DMS79 (cell line): ENCODE measurements at places on chromosomes 1 and 21.
A peak's percentile ranks its signal among the peaks of the same experiment; 100 is the strongest.

DNA sequence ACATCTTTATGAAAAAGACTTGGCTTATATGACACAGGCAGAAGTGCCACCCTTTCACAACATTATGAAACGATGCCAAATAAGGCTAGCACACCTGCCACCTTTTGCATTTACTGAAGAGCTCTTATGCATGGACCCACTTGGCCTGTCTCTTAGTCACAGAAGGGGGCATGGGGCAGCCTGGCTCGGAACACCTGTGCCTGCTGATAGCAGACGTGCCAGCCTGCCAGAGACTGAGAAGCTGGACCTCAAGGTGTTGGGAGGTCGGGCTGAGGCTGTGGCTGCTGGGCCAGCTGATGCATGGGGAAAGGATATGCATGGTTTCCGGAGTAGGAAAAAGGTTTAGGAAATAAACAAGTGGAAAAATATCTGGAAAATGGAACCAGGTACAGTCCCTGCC is 21.5 kb downstream of the RCAN1 start:
- peak; percentile 96 for DNase-seq

DNA sequence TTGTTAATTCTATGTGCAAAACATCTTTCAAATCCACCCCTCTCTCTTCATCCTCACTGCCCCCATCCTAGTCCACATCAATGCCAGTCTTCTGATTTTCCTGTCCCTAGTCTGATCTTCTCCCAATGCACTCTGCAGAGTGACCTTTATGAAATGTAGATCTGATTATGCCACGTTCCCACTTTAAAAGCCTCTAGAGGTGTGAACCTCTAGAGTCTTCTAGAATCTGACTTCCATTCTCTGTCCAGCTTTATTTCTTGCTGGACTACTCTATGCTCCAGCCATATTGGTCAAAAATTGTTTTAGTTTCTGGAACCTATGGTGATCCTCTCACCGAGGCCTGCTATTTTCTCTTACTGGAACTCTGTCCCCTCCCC is 32.5 kb downstream of the ZNF648 start:
- DNase-seq = no peak

DNA sequence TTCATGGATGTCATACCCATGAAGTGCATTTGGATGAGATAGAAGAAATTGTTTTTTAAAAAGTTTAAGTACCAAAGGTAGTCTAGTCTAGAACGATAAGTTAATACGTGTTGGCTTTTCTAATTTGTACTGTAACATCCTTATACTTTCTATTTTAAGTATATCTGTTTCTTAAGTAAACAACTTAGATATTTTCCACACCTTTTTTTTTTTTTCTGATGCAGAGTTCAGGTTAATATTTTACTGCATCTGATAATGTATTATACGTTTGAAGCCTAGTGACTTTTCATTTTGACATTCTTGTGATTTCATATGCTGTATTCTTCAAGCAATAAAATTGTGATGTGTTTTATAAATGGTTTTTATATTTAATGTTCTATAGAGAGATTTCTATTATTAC is 16.5 kb downstream of the DR1 start:
- DNase-seq = no peak

- peak; percentile 16 for DNase-seq
Measured at GRCh38 chr1:200741551-200742207, 3.0 kb downstream of the CAMSAP2 start.

GRCh38 chr1:31643976-31644559 is 608 bp downstream of the PEF1 start:
- DNase-seq = no peak

- DNase-seq = peak; percentile 70
Measured at GRCh38 chr1:245807954-245808719, 653.4 kb downstream of the KIF26B start.

DNA sequence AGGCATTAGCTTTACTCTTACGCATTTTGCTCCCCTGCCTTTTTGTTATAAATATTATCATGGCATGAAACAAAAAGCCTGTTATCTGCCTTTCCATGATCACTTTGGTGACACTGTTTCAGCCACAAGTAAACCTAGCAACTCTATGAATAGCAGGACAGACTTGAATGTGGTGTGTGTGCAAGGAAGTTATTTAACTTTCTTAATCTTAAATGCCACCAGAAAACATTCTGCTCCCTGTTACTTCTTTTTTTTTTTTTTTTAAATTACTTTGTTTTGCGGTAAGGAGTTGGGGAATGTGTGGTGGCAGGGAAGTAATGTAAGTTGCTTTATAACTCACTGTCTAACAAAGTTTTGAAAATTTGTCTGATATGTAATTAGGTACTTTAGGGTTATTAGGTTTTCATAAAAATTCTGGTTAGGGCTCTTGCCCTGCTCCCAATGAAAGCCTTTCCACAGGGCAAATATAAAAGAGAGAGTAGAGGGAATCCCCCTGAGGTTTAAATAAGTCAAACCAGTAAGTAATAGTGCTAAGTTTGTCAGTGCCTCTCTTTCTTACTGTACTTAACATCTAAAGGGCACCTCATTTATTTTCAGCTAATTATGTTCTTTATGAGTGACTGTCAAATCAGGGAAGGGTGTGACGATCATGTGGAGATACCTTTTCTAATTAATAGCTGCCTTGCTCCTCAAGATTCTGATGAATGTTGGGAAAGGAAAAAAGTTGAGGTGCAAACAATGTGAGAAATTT is 39.5 kb downstream of the RASAL2 start:
- DNase-seq = no peak

DNA sequence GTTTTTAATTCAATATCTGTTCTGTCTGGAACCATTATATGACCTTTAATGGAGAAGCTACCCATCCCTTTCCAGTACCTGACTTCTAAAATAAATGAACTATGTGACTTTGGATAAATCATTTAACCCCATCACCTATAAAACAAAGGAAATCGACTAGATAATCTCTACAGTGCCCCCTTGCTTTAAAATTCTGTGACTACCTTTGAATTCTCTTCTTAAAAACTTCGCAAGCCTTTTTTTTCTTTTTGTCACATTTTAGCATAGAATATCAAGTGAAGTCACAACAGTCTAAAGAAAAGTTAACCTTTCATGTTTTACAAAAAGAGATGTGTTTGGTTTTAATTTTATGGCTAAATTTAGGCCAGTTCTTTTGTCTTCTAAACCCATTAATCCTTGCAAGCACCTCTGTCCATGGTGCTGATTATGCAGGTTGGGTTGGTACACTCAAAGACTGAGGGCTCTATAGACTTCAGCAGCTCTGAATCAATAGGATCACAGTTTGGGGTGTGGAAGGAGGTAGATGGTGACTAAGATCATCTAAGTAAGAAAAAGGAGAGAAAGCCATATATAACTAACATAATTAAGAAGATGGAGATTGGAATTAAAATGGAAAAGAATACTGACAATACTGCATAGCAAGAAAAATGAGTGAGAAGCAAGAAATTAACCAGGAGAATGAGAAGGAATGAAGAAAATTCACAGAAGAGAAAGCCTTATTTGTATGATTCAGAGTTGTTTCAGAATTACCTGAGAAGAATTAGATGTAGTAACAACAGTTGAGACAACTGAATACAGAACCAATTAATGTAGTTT is 59.2 kb downstream of the TBX15 start:
- DNase-seq = no peak

- no peak for DNase-seq
Measured at GRCh38 chr1:94579876-94580294, 38.3 kb upstream of the F3 start.

GRCh38 chr1:46594063-46594462 is 10.0 kb downstream of the MKNK1 start:
- DNase-seq = no peak

DNA sequence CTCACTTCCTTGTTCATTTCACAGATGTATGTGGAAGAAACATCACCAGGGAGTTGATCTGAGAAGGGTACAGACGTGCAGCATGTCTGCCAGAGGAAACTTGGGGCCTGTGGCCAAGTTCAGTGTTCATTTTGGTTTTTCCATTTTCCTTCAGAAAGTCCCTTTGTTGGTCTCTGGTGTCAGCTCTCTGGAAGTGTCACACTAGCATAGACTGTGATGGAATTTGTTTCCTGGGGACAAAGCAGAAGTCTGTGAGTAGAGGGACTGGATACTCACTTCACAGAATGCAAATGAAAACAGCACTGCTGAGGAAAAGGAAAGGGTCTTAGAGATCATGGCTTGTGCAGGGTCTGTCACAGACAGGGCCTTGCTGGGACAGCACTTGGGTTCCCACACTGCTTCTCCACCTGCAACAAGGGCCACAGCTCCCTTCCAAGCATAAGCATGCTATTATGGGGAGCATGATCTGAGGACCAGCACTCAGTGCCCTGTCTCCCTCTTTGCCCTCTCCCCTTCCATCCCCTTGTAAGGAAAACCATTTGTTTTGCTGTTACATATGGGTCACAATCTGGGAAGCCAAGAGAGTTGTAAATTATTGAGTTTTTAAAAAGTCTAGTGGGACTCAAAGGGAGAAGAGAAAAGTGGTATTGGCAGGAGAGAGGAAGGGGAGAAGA is 31.4 kb upstream of the CD84 start:
- DNase-seq = no peak

- peak; percentile 51 for DNase-seq
Measured at GRCh38 chr1:154328318-154329151, 3.2 kb downstream of the ATP8B2 start.

- DNase-seq = no peak
Measured at GRCh38 chr1:197390856-197391255, 122.8 kb downstream of the CRB1 start.

- no peak for DNase-seq
Measured at GRCh38 chr21:31176080-31176551, 137.8 kb upstream of the KRTAP19-8 start.

GRCh38 chr1:118589238-118589846 is 398.8 kb downstream of the TBX15 start:
- DNase-seq = no peak

DNA sequence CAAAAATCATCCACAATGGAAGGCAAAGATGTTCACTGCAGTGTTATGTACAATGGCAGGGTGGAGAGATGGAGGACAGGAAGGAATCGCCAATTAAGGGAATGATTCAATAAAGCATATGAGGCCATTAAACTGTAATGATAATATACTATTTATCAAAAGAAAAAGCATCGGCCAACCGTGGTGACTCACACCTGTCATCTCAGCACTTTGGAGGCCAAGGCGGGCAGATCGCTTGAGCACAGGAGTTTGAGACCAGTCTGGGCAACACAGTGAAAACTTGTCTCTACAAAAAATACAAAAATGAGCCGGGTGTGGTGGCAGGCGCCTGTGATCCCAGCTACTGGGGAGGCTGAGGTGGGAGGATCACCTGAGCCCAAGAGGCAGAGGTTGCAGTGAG is 89.1 kb downstream of the SSBP3 start:
- DNase-seq = no peak

GRCh38 chr1:200738949-200739651 is 407 bp downstream of the CAMSAP2 start:
- DNase-seq = peak; percentile 38

- DNase-seq = no peak
Measured at GRCh38 chr1:55059302-55060132, 20.2 kb downstream of the PCSK9 start.

DNA sequence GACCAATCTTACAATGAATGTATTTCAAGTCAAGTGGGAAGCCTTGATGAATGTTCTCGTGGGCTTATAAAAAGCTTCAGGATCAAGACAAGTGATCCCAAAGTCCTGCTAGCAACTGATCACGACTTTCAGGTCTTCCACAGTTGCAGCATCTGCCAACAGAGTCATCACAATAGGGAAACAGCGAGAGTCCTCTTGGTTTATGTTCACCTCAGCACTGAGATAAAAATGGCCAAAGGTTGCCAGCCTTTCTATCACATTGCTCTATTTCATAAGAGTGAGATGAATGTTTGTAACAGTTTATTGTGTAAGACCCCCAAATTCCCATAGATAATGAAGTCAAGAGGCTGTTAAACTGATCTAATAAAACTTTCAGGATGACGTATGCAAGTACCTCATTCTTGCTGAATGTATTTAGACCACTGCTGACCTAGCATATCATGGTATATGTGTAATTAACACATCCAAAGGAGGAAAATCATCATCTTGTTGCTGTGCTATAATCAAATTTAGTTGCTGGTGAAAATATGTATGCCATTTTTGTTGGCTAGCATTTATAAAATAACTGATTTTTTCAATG is 150.6 kb downstream of the TGFBR3 start:
- DNase-seq = no peak

GRCh38 chr1:173201969-173202368 is 5.2 kb downstream of the TNFSF4 start:
- no peak for DNase-seq

DNA sequence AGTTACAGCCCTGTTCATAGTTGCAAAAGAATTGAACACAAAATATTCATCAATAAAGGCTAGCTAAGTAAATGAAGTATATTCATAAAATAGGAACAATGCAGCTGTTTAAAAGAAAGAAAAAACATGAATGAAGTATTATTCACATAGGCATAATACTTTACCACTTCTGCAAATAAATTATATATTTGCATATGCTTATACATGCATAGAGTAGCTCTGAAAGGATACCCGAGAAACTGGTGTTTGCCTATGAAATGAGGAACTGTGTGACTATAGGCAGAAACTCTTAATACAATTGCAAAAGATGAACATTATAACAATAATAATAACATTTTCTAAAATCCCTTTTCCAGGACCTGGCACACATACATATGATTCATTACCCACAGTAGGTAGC is 385.9 kb downstream of the DSCAM start:
- no peak for DNase-seq

DNA sequence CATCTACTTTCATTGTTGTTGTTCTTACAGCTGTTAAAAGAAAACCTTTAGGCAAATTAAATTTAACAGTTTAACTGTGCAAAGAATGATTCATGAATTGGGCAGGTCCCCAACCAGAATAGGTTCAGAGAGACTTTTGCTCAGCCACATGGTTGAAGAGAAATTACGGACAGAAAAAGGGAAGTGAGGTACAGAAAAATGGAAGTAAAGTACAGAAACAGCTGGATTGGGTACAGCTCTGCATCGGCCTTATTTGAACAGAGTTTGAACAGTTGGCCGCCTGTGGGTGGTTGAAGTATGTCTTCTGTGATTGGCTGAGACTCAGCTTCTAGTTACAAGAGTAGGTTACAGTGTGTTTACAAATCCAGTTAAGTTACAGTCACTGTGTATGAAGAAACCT is 210.1 kb downstream of the FGGY start:
- no peak for DNase-seq

DNA sequence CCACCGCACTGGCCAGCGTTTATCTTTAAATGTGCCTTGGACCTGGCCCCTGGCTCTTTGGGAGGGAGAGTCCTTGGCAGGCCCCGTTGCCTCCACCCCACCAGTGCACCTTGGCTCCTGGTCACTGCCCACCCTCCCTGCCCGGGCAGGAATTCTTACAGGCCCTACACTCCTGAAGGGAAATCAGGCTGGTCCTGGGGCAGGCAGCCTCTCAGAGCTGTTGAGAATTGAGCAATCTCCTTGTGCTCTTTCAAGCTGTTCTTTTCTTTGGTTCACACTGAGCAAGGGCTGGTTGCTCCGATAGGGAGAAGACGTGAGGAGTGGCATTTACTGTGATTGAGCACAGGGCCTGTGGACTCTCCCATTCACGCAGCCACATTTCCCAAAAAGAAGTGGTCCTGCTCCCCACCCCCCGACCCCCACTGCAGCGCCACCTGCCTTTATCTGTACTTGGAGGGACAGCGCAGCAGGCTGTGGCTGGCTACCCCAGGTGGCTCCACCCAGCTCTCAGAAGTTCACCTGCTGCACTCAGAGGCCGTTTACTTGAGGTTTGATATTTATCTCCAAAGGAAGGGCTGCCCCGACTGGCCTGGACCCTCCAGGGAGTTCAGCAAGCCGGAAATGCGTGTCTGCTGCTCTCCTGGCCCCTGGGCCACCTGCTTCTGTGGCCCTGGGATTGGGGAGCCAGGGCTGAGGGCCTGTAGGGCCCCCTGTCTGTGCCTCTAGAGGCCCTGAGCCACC is 47.8 kb downstream of the SKI start:
- peak; percentile 94 for DNase-seq
